ENCODE measurements at places on chromosomes 4 and X. TPM values are rescaled to one million over a fixed set of nuclear protein-coding genes. Genes with fewer than 3 reads are reported as not detected.

GRCh38 chr4:5747738-5748375 lies 36.9 kb downstream of the EVC start:
- H3K27me3 ChIP-seq, result no peaks in the 10 kb centered on the region
- peaks cover 9% of the 10 kb centered on the region for H3K4me1 ChIP-seq
- H3K36me3 ChIP-seq, result no peaks in the 10 kb centered on the region
- H3K27ac ChIP-seq, result peak overlapping the region; percentile 41

DNA sequence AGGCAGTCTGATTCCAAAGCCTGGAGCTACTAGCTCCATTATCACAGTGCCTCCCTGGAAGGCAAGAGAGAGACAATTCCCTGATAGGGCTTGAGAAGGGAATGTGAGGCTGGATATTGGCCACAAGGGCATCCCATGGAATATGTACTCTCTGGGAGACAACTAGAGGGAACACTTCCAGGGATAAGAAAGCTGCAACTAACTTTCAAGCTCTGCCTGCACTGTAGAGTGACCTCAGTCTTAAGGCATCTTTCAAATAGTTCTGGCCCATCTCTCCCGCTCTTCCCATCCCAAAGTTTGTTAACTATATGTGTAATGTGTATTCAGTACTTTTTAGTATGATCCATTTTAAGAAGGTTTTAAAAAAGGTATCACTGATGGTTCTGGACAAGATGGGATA lies 13.1 kb upstream of the RNF212 start:
- H3K27me3 ChIP-seq, result no peaks in the 10 kb centered on the region
- H3K27ac ChIP-seq, result no peak overlapping the region

CLGN gene
- 62.7 TPM for total RNA-seq

MID1 gene
- 5.5 TPM for total RNA-seq

REPS2 gene
- 6.5 TPM for total RNA-seq
